ENCODE measurements at places on chromosomes 13 and 19. TPM values are rescaled to one million over a fixed set of nuclear protein-coding genes. Genes with fewer than 3 reads are reported as not detected.

GRCh38 chr13:45180713-45181601, 19.9 kb downstream of the KCTD4 start:
- no peak for DNase-seq

DNA sequence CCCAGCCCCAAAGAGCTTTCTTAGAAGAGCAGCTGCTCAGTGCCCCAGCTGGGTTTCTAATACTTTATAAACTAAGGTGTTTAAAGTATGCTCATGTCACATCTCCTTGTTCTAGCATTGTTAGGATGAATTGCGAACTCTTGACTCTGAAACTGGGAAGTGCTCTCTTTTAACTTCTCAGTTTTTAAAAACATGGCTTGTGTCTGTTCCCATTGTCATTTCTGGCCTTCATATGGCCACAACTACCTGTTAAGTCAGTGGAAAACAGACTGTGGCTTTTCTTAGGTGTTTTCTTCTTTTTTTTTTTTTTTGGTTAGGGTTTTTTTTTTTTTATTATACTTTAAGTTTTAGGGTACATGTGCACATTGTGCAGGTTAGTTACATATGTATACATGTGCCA, 164.7 kb downstream of the KCNRG start:
- no peak for DNase-seq

DNA sequence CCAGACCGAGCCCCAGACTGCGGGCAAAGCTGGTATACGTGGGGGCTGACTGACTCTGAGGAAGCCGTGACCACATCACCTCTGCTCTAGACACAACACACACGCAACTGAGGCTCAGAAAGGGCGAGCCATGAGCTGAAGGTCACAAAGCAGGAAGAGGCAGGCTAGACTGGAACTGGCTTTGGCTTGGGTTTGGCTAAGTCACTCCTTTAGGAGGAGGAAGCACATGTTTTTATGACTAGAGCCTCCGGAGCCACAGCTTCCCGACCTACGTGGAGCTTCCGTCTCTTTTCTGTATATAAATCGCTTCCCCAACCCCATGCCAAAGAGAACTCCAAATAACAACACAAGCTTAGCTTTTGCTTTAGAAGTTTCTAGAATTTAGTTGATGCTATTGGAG, 48.0 kb downstream of the RFX2 start:
- peak; percentile 51 for DNase-seq

The SYMPK gene
- total RNA-seq, result 21.3 TPM

The ZNF418 gene
- total RNA-seq, result 13.6 TPM

DNA sequence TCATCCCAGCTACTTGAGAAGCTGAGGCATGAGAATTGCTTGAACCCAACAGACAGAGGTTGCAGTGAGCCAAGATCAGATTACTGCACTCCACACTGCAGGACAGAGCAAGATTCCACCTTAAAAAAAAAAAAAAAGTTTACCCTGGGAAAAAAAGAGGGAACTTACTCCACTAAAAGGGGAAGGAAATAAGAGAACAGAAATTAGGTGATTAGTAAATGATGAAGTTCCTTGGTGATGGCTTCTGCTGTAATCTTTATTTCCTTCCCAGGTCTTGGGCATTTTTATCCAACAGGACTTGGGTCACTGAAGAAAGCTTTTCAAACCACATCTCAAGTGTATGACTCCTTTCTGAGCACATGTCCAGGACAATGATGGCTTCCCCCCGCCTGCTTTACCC, 9.3 kb downstream of the ZNF780A start:
- DNase-seq, result no peak

- DNase-seq, result no peak
These were observed 31.3 kb upstream of the CEBPA start for GRCh38 chr19:33333642-33334041.

GRCh38 chr13:101452519-101453485, at the start of gene ITGBL1:
ITGBL1 (plus strand) TSS chr13:101452675; CDS start chr13:101452834, 159 bp downstream.
- DNase-seq, result peak; percentile 74

The HPN gene
- not detected for total RNA-seq

- no peak for DNase-seq
These were observed 27.0 kb downstream of the WTIP start for GRCh38 chr19:34508540-34508939.

DNA sequence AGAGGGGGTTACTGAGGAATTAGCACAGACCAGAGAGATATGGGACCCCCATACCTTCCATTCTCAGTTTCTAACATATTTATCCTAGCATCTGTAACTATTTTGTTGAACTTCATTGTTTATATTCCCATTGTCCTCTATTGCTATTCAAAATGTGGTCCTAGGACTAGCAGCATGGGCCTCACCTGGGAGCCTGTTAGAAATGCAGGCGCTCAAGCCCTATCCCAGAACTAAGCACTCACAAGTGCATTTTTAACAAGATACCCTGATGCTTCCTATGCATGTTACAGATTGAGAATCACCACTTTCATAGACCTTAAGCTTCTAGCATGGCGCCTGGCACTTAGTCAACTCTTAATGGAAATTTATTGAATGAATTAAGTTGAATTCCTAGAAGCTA, 58.3 kb upstream of the TDRD3 start:
- no peak for DNase-seq

GRCh38 chr19:29031216-29031615, 181.7 kb downstream of the UQCRFS1 start:
- DNase-seq, result peak; percentile 2

- DNase-seq, result no peak
These were observed 555.9 kb downstream of the DIAPH3 start for GRCh38 chr13:59607780-59608233.

GRCh38 chr19:48627865-48628314, 8.6 kb downstream of the SPHK2 start:
- DNase-seq, result no peak

GRCh38 chr19:21143854-21144253, 2.0 kb downstream of the ZNF431 start:
- no peak for DNase-seq

- DNase-seq, result no peak
These were observed 10.1 kb downstream of the CEACAM21 start for GRCh38 chr19:41586064-41586463.

DNA sequence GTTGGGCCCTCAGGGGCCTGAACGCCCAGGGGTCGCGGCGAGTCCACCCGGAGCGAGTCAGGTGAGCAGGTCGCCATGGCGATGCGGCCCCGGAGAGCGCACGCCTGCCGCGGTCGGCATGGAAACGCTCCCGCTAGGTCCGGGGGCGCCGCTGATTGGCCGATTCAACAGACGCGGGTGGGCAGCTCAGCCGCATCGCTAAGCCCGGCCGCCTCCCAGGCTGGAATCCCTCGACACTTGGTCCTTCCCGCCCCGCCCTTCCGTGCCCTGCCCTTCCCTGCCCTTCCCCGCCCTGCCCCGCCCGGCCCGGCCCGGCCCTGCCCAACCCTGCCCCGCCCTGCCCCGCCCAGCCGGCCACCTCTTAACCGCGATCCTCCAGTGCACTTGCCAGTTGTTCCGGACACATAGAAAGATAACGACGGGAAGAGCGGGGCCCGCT, at the start of gene CCNA1:
CCNA1 (plus strand) TSS at position 390 of the 439 bp plus-strand sequence. CDS start 562 bp downstream, outside the sequence.
- DNase-seq, result no peak

DNA sequence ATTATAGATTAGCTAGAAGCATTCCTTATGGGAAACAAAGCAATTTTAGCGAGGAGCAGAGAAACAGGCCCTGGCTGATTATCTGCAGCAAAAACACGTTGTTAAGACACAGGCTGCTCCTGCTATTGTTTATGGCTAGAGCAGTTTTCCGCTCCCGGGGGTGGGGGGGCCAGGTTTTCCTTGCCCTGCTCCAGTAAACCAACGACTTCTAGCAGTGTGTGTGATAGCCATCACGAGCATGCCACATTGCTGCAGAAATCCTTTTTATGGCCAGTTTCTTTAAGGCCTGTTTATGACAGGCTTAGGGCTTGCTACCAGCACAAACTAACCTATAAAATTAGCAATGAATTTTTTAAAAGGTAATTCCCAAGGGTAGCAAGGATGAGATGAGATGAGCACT, 18.4 kb upstream of the IL17D start:
- DNase-seq, result no peak

GRCh38 chr13:34216256-34216655, 398.3 kb downstream of the RFC3 start:
- peak; percentile 27 for DNase-seq

DNA sequence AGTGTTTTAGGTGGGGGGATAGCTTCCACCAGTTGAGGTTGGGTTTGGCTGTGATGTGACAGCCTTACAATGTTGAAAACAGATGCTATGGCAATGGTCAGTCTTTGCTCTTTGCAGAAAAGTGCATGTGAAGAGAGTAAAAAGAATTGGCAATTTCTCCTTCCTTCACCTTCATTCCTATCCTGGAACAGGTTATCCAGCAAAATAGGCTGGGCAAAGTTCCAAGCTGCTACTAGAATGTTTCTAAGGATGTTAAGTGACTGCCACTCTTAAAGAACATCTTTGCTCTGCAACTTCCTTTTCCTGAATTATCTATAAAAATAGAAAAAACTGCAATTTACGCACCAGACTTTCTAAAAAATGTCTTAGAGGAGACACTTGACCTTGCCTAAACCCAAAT, 50.1 kb upstream of the MYCBP2 start:
- DNase-seq, result no peak

The CCL25 gene
- total RNA-seq, result not detected

- DNase-seq, result peak; percentile 28
These were observed 50.8 kb downstream of the USP12 start for GRCh38 chr13:27120811-27121210.

The NACC1 gene
- 51.2 TPM for total RNA-seq

The DUXA gene
- total RNA-seq, result not detected

The ATP1A3 gene
- not detected for total RNA-seq

DNA sequence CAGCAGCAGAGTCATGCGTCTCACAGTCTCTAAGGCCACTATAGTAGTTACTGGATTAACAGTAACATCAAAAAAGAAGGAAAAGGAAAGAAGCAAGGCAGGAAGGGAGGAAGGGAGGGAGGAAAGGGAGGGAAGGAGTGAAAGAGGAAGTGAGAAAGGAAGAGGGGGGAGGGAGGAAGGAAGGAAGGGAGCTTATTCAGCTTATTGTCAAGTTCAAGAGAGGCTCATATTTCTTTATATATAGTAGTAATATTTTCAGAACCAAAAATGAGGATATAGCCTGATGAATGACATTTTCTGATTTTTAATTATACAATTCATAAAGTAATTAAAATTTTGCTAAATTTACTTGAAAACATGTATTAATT, 17.7 kb upstream of the RUBCNL start:
- DNase-seq, result no peak

The HIPK4 gene
- total RNA-seq, result not detected

- no peak for DNase-seq
These were observed 8.4 kb downstream of the CLASRP start for GRCh38 chr19:45047188-45047797.

GRCh38 chr13:30743319-30744055, 8.1 kb downstream of the ALOX5AP start:
- peak; percentile 98 for DNase-seq

The OR10H1 gene
- not detected for total RNA-seq

GRCh38 chr19:55047951-55048350, 9.9 kb upstream of the GP6 start:
- DNase-seq, result no peak

The ZNF681 gene
- total RNA-seq, result 0.36 TPM

DNA sequence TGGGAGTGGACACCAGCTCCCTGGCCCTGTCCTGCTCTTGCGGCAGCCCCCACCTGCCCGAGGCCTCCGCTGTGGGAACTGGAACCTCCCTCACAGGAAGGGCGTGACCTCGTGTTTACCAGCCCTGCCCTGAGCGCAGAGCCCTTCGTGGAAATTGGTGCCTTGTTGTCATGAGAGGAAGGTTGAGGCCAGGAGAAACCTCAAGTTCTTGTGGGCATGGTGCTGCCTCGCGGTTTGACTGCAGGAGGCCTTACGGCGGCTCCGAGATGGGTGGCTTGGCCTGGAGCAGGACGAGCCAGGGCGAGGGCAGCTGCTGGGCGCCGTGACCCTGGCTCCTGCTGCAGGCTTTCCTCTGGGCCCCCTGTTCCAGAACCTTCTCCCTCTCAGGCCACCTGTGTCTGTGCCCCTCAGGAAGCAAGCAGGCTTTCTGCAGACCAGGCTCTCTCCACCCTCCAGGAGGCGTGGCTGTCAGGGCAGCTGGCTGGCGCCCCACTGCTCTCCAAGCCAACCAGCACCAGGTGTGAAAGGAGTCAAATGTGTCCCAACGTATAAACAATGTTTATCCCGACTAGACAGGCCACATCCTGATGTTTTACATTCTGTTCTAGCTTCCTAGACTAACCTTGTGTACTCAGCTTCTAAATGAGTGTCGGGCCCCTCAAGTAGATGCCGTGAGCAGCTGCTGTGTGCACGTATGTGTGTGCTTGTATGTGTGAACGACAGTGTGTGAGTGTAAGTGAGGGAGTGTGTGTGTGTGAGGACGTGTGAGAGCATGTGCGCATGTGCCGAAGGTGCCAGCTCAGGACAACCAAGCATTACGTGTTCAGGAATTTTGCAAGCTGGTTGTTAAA, 10.4 kb upstream of the RASA3 start:
- DNase-seq, result no peak

The CDX2 gene
- total RNA-seq, result not detected

- no peak for DNase-seq
These were observed 686.3 kb downstream of the LIG4 start for GRCh38 chr13:107529035-107529434.

DNA sequence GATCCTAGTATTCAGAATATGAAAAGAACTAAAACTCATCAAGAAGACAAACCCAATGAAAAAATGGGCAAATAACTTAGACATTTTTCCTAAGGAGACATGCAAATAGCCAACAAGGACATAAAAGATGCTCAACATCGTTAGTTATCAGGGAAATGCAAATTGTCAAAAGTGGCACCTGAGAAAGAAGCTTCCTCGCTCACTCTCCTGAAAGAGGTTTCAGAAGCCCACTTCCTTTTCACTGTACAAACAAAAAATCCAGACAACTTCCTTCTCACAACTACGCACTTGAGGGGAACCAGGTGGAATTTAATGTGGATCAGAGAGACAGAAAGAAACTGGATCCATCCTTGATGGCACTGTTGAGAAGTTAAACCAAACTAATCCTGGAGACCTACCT, 41.5 kb downstream of the KLF12 start:
- DNase-seq, result no peak

DNA sequence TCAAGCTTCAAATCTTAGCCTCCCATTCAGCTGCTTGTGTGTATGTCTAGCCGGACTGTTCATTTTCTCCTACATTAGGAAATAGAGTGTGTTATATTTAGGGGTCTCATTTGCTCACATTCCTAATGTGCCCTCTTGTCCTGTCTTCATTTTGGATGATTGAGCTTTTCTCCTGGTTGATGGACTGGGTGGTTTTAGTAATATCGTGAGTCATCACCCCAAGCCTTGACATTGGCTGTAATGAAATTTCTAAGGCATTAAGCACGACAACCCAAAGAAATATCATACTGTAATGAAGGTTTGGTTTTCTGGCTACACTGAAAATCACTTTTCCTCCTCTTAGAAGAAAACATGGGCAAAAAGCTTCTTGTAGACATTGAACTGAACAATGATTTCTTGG, 110.7 kb upstream of the WASF3 start:
- DNase-seq, result no peak

The KLF5 gene
- total RNA-seq, result 4.5 TPM

Measured in fibroblast of the aortic adventitia (primary cell).